Activated CD4-positive, alpha-beta T cell treated with anti-CD3 and anti-CD28 coated beads for 36 hours (primary cell): ENCODE measurements at places on chromosomes 3 and 15. TPM values are rescaled to one million over a fixed set of nuclear protein-coding genes. Genes with fewer than 3 reads are reported as not detected.

The CPN2 gene
- not detected for total RNA-seq

DNA sequence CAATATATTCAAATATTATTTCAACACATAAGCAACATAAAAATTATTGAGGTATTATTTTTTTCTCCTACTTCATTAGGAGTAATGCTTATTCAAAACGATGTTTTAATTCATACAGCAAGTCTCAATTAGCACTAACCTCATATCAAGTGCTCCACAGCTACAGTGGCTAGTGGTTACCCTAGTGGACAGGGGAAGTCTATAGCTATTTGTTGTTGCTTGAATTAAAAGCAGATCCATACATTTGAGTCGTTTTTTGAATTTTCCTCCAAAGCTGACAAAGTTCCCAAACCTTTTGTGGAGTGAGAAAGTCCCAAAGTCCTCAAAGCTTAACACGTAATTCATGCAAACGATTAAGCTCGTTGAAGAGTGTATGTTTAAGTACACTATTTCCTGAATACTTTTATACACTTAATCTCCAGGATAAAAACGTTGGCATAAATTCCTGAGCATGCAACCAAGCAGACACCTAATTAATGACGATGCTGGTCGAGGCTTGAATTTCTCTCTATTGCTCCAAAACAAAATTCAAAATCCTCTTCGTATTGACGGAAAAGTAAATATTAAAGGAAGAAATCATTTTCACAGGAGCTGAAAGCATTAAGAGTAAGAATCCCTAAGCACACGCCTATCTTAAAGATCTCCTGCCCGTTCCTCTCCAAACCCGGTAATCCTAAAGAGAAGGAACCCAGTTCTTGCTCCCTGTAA is 985 bp downstream of the VPS13C start:
- H3K4me3 ChIP-seq: peak overlapping the region; percentile 95
- peak overlapping the region; percentile 90 for H3K27ac ChIP-seq
- H3K36me3 ChIP-seq: peaks cover 5% of the 10 kb centered on the region

DNA sequence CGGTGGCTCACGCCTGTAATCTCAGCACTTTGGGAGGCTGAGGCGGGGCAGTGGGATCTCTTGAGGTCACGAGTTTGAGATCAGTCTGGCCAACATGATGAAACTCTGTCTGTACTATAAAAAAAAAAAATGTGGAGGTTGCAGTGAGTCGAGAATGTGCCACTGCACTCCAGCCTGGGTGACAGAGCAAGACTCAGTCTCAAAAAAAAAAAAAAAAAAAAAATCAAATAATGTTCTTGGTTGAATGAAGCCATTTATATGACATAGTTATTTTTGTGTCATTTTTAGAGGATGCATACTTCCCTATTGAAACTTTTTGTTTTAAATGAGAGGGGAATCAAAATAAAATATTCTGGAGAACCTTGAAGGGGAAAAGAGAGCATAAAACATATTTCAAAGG is 3.1 kb downstream of the HMCES start:
- peaks cover 38% of the 10 kb centered on the region for H3K36me3 ChIP-seq
- DNase-seq: no peak
- H3K4me3 ChIP-seq: no peak overlapping the region
- H3K4me1 ChIP-seq: peaks cover 59% of the 10 kb centered on the region

GRCh38 chr15:63155486-63155885 is 1.8 kb downstream of the RPS27L start:
- no peaks in the 10 kb centered on the region for H3K27me3 ChIP-seq
- peaks cover 18% of the 10 kb centered on the region for H3K36me3 ChIP-seq
- H3K4me3 ChIP-seq: peak overlapping the region; percentile 100
- peaks cover 23% of the 10 kb centered on the region for H3K4me1 ChIP-seq
- no peak for DNase-seq

- no peak overlapping the region for H3K27ac ChIP-seq
- peaks cover 3% of the 10 kb centered on the region for H3K27me3 ChIP-seq
- H3K4me3 ChIP-seq: no peak overlapping the region
- no peaks in the 10 kb centered on the region for H3K36me3 ChIP-seq
- no peaks in the 10 kb centered on the region for H3K4me1 ChIP-seq
Measured at GRCh38 chr15:39195961-39196486, 384.9 kb upstream of the THBS1 start.

DNA sequence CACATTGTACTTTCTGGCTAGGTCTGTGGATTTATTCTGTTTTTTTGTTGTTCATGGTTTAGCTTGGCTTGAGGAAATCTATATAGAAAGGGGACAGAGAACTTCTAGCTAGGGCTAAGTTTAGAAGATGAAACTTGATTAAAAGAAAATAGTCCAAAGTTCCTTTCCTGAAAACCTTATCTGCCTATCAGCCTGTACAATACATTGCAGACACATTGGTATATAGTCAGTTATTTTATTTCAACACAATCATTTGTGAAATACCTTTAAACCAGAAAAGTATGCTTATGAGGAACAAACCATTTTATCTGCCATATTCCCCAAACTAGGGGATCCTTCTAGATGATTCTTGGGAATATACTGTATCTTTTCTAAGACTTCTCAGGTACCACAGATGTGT is 147.3 kb upstream of the CGNL1 start:
- no peak for DNase-seq
- no peaks in the 10 kb centered on the region for H3K27me3 ChIP-seq
- H3K27ac ChIP-seq: no peak overlapping the region

- H3K27ac ChIP-seq: peak overlapping the region; percentile 96
- peaks cover 9% of the 10 kb centered on the region for H3K36me3 ChIP-seq
- peaks cover 44% of the 10 kb centered on the region for H3K4me1 ChIP-seq
- peaks cover 5% of the 10 kb centered on the region for H3K27me3 ChIP-seq
- no peak for DNase-seq
Measured at GRCh38 chr3:87227835-87228144, 681 bp downstream of the CHMP2B start.

DNA sequence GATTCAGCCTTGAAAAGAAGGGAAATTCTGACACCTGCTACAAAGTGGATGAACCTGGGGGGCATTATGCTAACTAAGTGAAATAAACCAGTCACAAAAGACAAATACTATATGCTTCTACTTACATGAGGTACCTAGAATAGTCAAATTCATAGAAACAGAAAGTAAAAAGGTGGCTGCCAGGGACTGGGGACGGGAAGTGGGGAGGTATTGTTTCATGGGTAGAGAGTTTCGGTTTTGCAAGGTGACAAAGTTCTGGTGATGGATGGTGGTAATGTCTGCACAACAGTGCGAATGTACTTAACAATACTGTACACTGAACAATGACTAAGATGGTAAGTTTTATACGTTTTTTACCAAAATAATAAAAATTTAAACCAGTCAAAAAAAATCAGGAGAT is 4.8 kb downstream of the IDH2 start:
- H3K27ac ChIP-seq: peak overlapping the region; percentile 90
- H3K27me3 ChIP-seq: no peaks in the 10 kb centered on the region
- H3K4me1 ChIP-seq: peaks cover 74% of the 10 kb centered on the region
- peak overlapping the region; percentile 86 for H3K4me3 ChIP-seq

- no peak for DNase-seq
- H3K4me1 ChIP-seq: peaks cover 76% of the 10 kb centered on the region
- no peak overlapping the region for H3K4me3 ChIP-seq
- peaks cover 5% of the 10 kb centered on the region for H3K36me3 ChIP-seq
Measured at GRCh38 chr3:59998058-59998457, 948.2 kb upstream of the CFAP20DC start.

DNA sequence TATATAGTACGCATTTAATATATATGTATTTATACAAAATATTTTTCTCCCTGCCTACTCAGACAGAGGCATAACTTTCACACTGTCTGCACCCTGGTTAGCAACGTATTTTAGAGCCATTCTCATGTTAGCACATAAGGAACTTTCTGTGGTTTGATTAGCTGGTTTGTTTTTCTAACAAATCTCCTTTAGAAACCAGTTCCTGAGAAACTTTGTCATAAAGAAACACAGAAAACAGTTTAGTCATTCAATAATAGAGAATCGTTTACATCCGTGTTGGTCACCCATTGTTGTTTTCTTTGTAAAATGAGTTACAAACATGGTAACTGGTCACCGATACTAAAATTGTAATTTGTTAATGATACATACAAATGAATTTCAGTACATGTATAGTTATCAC is 5.9 kb upstream of the NGRN start:
- no peak for DNase-seq
- no peaks in the 10 kb centered on the region for H3K27me3 ChIP-seq
- peaks cover 11% of the 10 kb centered on the region for H3K4me1 ChIP-seq
- H3K27ac ChIP-seq: peak overlapping the region; percentile 57
- H3K4me3 ChIP-seq: no peak overlapping the region
